ENCODE measurements at places on chromosomes 13 and 19.

DNA sequence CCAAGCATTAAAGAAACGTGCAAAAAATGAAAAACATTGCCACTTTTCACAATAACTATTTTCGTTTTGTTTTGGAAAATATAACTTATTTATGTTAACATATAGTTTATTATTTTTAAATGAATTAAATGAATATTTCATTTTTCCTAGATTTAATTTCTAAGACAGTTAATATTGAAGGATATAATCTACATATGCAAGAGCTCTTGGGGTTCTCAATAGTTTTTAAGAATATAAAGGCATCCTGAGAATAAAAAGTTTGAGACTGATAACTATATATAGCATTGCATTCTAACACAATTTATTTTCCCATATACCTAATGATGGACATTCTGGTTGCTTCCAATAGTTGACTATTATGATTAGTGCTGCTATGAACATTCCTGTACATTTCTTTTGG lies 19.9 kb downstream of the ZNF461 start:
- DNase-seq: no peak

- DNase-seq: no peak
These were observed 51.9 kb upstream of the C1QTNF9 start for GRCh38 chr13:24257497-24257896.

DNA sequence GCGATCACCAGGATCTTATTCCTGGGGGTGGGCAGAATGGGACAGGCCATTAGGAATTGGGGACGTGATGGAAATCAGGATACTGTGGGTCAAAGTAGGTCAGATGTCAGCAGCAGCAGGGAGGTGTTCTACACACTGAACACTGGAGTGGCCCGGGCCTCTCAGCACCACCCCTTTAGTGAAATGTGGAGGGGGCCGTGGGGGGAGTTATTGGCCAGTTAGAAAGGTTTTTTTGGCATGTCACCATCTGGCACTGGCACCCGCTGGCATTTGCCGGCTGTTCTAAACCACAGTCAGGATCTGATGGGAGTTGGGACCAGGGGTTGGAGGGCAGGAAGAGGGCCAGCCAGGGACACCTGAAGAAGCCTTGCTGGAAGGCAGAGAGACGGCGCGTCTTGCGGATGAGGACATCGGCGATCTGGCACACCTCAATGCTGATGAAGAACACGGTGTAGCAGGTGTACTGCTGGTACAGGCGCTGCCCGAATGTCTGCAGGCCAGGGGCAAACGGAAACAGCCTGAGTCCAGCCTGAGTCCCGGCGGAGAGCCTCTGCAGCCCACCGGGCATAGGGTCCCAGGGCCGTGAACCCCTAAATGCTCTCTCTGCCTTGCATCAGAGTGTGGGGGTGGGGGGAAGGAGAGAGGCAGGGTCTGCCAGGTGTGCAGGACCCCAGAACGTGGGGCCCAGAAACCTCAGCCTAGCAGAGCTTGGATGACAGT lies 5.8 kb downstream of the TMEM147 start:
- DNase-seq: no peak

- no peak for DNase-seq
These were observed 5.6 kb downstream of the ZAR1L start for GRCh38 chr13:32309312-32310133.

DNA sequence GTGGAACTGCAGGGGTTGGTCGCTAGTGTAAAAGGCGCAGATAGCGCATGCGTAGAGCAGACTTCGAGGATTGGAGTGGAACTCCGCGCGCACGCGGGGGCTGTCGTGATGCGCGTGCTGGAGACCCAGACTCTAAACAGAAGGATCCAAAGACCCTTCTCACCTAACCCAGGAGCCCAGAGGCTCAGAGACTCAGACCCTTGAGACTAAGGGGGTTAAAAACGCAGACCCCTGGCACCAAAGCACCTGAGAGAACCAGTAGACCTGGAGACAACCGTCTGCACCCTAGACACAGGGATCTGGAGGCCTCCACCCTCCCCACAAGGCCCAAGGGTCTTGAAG lies 567 bp upstream of the CTU1 start:
- no peak for DNase-seq

DNA sequence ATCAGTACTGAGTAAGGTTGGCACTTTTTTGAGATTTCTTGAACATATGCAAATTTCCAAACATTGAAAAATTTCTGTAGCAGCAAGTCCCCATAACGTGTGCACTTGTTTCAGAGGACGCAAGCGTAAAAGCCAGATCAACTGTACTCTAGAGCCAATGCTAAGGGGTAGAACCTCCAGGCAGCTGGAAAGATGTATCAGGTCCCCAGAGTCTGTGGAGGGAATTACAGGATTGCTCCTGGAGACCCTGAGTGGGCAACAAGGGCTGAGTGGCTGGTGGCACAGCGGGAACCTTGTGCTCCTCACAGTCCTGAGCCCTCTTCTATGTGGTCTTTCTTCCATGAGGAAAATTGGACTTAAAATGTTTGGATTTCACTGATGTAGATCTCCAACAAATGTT lies 53.9 kb upstream of the AMER2 start:
- no peak for DNase-seq

GRCh38 chr19:41218615-41219507 lies at the start of gene AXL:
Gene AXL (plus strand): TSS chr19:41219223. CDS start chr19:41219393, 170 bp downstream.
- no peak for DNase-seq

DNA sequence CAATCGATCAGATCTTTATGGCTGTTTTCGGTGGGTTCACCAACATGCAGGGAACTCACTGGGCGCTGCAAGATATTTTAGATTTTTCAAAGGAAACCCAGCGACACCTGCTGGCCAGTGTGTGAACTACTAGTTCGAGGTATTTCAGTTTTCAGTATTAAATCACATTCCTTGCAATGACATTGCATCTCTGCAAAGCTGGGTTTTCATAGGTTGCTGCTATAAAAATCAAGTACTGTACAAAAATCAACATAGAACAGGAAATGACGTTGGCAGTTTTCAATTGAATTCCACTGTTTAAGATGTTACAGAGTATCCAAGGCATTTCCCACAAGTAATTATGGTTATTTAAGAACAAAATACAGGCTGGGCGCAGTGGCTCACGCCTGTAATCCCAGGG lies 17.6 kb downstream of the LIG1 start:
- peak; percentile 60 for DNase-seq

GRCh38 chr19:44657211-44657921 lies 13.7 kb downstream of the PVR start:
- peak; percentile 66 for DNase-seq

DNA sequence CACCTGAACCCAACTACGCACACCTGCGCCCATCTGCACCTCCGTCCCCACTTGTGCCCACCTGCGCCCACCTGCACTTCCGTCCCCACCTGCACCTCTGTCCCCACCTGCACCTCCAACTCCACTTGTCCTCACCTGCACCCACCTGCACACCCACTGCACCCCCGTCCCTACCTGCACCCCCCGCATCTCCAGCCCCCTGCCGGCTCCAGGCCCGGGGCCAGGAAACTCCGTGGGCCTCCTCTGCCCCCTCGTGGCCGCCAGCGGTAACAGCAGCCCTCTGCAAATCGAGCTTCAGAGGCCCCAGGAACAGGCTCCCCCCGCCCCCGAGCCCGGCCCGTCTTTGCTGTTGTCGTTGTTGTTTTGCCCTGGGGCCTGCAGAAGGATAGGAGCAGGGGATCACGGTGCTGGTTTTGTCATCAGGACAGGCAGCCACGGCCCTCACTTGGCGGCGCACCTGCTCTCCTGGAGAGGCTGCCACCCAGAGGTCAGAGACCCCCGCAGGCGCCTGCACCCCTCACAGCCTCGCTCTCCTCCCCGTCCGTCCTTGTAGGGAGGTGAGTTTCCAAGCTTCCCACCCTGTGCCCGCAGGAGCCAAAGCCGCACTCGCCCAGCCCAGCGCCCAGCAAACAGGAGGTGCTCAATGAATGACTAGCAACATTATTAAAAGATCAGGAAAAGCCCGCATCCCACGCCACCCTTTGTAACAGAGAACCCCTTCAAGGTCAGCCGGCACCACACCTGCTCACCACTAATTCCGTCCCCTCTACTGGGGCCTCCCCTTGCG lies 65.4 kb downstream of the GNG7 start:
- DNase-seq: peak; percentile 55

DNA sequence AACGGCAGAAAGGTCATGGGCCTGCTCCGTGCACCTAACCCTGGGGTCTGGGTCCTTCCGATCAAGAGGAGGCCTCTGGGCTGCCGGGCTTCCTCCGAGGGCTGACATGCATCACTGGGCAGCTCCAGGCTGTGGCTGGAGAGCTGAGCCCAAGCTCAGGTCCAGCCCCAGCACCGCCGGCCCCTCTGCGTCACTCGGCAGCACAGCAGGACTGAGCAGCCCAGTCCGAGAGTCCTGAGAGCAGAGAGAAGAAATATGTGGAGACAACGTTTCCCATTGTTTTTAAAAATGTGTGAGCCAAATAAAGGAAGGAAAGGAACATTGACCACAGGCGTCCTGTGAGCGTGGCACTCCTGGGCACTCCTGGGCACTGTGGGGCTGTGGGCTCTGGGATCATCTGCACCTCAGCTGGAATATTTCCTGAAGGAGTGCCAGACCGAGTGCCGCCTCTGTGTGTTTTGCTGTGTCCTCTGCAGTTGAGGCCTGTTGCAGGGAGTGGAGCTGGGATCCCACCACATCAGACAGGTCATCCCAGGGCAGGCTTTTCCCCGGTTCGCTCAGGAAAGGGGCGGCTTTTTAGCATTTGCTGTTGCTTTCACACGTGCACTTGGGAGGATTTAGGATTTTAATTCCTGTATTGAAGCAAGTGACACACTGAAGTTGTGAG lies 37.8 kb upstream of the TFDP1 start:
- DNase-seq: no peak

- no peak for DNase-seq
These were observed 16.1 kb downstream of the ADGRE1 start for GRCh38 chr19:6903446-6903845.
